Panc1 (cell line): ENCODE measurements at places on chromosomes 7 and 10. TPM values are rescaled to one million over a fixed set of nuclear protein-coding genes. Genes with fewer than 3 reads are reported as not detected.

GRCh38 chr10:79445977-79446757 lies 743 bp upstream of the ZCCHC24 start:
- no peak for DNase-seq
- no peaks in the 10 kb centered on the region; the same call in 1 of the 2 replicates for H3K36me3 ChIP-seq
- peak overlapping the region; percentile 63 for H3K4me3 ChIP-seq

DNA sequence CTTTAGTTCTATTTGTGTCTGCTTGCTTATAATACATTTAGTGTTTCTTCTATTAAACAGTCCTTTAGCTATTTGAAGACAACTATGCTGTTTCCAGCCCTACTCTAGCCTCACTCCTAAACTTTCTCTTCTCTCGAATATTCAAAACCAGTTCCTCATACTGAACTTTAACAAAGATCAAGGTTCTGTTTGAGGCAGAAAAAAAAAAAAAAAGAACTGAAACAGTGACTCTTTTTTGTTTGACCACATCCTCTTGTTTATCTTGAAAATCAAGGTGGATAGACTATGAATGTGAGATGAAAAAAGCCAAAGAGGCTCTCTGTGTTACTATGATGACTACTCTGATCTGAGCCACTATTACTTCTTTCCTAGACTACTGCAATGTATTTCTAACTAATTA lies 154.3 kb downstream of the ZNF365 start:
- DNase-seq, result no peak
- no peaks in the 10 kb centered on the region for H3K36me3 ChIP-seq
- no peak overlapping the region for H3K27ac ChIP-seq
- no peaks in the 10 kb centered on the region for H3K4me1 ChIP-seq
- no peak overlapping the region for H3K4me3 ChIP-seq

DNA sequence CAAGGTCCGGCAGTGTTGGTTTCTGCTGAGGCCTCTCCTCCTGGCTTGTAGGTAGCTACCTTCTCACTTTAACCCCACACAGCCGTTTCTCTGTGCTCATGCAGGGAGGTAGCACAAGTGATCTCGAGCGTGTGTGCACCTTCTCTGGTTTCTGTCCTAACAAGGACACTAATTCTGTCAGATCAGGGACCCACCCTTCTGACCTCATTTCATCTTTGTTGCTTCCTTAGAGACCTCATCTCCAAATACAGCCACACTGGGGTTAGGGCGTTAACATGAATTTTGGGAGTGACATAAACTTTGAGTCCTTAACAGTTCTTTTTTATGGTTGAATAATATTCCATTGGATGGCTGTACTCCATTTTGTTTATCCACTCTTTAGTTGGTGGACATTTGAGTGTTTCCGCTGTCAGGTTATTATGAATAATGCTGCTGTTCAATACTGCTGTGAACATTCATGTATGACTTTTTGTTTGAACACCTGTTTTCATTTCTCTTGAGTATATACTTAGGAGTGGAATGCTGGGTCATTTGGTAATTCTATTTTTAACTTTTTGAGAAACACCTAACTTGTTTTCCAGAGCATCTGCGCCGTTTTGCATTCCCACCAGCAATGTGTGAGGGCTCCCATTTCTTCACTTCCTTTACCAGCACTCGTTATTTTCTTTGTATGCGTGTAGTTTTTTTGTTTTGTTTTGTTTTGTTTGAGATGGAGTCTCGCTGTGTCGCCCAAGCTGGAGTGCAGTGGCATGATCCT lies 57.5 kb downstream of the LCOR start:
- no peaks in the 10 kb centered on the region for H3K36me3 ChIP-seq
- no peak for DNase-seq
- H3K4me1 ChIP-seq, result 0 out of 2 replicates have a peak, but pooled peaks cover 2% of the 10 kb centered on the region
- H3K4me3 ChIP-seq, result no peak overlapping the region
- H3K27ac ChIP-seq, result no peak overlapping the region

GRCh38 chr10:131831561-131831960 lies 69.2 kb upstream of the PPP2R2D start:
- no peak for DNase-seq
- H3K4me1 ChIP-seq, result no peaks in the 10 kb centered on the region
- H3K27ac ChIP-seq, result no peak overlapping the region
- no peak overlapping the region for H3K4me3 ChIP-seq
- peaks cover 4% of the 10 kb centered on the region; the same call in 1 of the 2 replicates for H3K27me3 ChIP-seq

DNA sequence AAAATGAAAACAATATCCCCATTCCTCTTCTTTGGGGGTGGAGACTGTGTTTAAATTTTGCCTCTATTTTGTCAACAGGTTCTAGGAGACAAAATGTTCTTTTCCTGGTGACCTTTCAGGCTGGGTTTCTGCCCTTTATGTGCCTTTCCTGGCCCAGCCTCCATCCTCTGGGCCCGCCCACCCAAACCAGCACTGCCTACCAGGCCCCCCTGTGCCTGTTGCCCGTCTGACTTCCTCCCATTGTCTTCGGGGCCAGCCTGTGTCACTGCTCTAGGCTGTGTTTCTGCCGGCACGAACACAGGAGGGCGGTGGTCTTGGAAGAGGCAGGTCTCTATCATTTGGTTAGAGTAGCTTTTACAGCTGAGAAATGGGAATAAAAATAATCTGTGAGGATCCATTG lies 13.9 kb downstream of the TSPAN14 start:
- H3K27me3 ChIP-seq, result no peaks in the 10 kb centered on the region
- no peak overlapping the region for H3K27ac ChIP-seq
- no peak for DNase-seq
- H3K36me3 ChIP-seq, result no peaks in the 10 kb centered on the region
- H3K4me1 ChIP-seq, result peaks cover 24% of the 10 kb centered on the region
- H3K4me3 ChIP-seq, result no peak overlapping the region

- no peak overlapping the region for H3K27ac ChIP-seq
- H3K36me3 ChIP-seq, result no peaks in the 10 kb centered on the region
- no peak overlapping the region for H3K4me3 ChIP-seq
- no peak for DNase-seq
Observed at GRCh38 chr10:131697476-131698128, 203.2 kb upstream of the PPP2R2D start.

DNA sequence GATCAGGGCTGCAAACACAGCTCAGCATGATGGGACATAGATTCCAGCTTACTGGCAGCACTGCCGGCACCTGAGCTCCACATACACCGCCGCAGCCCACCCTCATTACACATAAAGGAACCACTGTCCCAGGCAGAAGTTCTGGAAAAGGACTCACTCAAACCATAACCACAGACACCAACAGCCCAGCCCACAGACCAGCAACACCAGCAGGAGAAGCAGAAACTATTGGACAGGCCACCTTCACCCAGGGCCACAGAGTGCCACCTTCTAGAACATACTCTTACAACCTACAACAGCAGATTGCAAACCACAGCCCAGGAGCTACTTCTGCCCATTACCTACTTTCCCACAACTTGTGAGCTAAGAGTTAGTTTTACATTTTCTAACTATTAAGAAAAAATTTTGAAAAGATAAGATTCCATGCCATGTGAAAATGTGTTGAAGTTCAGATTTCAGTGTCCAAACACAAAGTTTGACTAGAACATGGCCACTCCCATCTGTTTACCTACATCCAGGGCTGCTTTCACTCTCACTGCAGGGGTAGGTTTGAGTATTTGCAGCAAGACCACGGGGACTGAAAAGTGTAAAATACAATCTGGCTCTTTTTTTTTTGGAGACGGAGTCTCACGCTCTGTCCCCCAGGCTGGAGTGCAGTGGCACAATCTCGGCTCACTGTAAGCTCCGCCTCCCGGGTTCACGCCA lies 153.0 kb downstream of the TNS3 start:
- no peak overlapping the region for H3K4me3 ChIP-seq
- H3K36me3 ChIP-seq, result peaks cover 55% of the 10 kb centered on the region
- H3K27me3 ChIP-seq, result no peaks in the 10 kb centered on the region
- no peak for DNase-seq

GRCh38 chr7:39356172-39356925 lies 209.9 kb upstream of the YAE1 start:
- no peak for DNase-seq
- H3K36me3 ChIP-seq, result no peaks in the 10 kb centered on the region
- H3K27ac ChIP-seq, result no peak overlapping the region
- H3K4me1 ChIP-seq, result peaks cover 7% of the 10 kb centered on the region; the same call in 1 of the 2 replicates
- peaks cover 2% of the 10 kb centered on the region; the same call in 1 of the 2 replicates for H3K27me3 ChIP-seq

DNA sequence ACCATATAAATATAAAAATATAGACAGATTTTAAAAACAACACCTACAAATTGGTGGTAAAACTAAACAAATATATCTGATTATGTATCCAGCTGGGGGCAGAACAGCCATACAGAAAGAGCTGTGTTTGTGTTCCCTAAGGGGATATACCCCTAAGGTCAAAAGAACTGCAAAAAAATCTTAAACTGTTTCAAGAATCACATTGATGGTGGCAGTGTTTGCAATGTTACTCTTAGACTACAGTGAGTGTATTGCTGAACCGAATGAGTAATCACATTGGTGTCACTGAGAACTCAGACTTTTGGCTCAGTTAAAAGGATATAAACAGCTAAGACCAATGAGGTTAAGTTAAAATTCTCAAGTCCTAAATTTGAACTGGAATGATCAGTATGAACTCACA lies 27.1 kb upstream of the PTPRN2 start:
- no peaks in the 10 kb centered on the region for H3K27me3 ChIP-seq
- no peak overlapping the region for H3K27ac ChIP-seq
- H3K36me3 ChIP-seq, result no peaks in the 10 kb centered on the region
- no peaks in the 10 kb centered on the region for H3K4me1 ChIP-seq

- no peaks in the 10 kb centered on the region for H3K36me3 ChIP-seq
- no peaks in the 10 kb centered on the region for H3K27me3 ChIP-seq
- H3K4me3 ChIP-seq, result no peak overlapping the region
- H3K4me1 ChIP-seq, result no peaks in the 10 kb centered on the region; the same call in 1 of the 2 replicates
- DNase-seq, result no peak
Observed at GRCh38 chr7:81845744-81846241, 75.9 kb upstream of the HGF start.

- H3K27ac ChIP-seq, result no peak overlapping the region
- DNase-seq, result no peak
- H3K36me3 ChIP-seq, result no peaks in the 10 kb centered on the region
Observed at GRCh38 chr7:3232228-3232627, 68.8 kb upstream of the SDK1 start.

- peak overlapping the region; percentile 93 for H3K4me3 ChIP-seq
- H3K36me3 ChIP-seq, result no peaks in the 10 kb centered on the region; the same call in 1 of the 2 replicates
- peaks cover 48% of the 10 kb centered on the region for H3K4me1 ChIP-seq
Observed at GRCh38 chr10:72274730-72275350, 1.1 kb downstream of the DDIT4 start.

DNA sequence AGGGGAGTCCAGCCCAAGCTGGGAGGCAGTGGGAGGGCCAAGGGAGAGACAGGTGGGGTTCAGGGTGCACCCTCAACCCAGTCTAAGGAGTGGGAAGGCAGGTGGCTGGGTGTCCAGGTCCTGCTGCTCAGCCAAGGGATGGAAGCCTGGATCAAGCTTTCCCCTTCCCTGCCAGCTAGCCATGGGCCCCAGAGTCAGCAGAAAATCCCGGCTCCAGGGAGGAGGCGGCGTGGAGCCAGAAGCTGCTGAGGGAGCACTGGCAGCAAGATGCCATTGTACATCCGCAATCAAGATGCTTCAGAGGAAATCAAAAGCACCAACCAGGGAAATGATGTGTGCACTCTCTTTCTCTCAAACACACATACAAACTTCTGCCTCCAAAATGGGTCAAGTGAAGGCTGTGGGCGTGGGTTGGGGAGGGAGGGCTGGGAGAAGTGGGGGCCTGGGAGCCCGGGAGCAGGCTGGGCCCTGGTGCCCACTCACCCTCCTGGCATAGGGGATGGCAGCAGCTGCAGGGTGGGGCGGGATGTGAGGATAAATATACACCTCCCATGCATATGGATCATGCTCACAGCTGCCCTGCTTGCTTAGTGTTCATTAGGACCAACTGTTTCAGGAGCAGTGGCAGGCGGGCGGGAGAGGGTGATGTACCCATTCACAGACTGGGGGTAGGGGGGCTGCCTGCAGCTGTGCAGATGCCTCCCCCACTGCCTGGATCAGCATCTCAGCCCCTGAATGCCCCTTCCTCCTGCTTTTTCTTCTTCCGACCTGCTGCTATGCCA lies 24.2 kb downstream of the TRIM8 start:
- no peak overlapping the region for H3K4me3 ChIP-seq
- H3K27ac ChIP-seq, result no peak overlapping the region
- no peaks in the 10 kb centered on the region for H3K36me3 ChIP-seq
- peaks cover 4% of the 10 kb centered on the region; the same call in 1 of the 2 replicates for H3K4me1 ChIP-seq
- no peak for DNase-seq

- H3K4me3 ChIP-seq, result no peak overlapping the region
- H3K27me3 ChIP-seq, result no peaks in the 10 kb centered on the region
- H3K27ac ChIP-seq, result no peak overlapping the region
- H3K4me1 ChIP-seq, result no peaks in the 10 kb centered on the region
- peak; percentile 35 for DNase-seq
Observed at GRCh38 chr7:14191686-14192098, 202.2 kb upstream of the ETV1 start.

DNA sequence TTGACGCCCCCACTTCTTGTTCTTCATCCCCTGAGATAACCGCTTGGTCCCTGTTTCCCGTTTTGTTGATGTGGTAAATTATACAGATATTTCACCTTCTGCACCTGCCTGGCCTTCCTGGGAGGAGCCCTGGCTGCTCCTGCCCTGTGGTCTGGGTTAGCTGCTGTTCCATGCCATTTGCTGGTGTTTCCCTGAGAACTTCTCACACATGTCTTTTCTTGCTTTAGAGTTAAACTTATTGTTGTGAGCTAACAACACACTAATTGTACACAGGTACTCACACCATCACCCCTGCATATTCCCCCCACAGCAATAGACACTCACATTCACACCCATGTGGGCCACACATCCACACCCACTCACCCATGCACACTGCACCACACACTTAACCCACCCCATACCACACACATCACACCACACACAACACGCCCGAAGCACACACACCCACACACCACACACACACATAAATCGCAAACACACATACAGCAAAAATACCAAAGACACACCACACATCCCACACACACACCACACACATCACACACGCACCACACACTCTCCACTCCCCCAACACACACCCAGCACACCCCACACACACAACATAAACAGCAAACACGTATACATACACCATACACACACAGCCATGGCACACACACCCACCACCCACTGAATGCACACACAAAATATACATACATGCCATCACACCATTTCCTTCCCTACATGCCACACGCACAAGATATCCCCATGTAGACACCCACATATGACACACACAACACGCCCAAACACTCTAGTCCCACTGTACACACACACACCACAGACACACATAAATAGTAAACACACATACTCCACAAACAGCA lies 19.4 kb upstream of the ANTXRL start:
- no peaks in the 10 kb centered on the region for H3K27me3 ChIP-seq
- H3K27ac ChIP-seq, result no peak overlapping the region
- no peaks in the 10 kb centered on the region for H3K36me3 ChIP-seq
- DNase-seq, result no peak
- no peak overlapping the region for H3K4me3 ChIP-seq
- H3K4me1 ChIP-seq, result no peaks in the 10 kb centered on the region

DNA sequence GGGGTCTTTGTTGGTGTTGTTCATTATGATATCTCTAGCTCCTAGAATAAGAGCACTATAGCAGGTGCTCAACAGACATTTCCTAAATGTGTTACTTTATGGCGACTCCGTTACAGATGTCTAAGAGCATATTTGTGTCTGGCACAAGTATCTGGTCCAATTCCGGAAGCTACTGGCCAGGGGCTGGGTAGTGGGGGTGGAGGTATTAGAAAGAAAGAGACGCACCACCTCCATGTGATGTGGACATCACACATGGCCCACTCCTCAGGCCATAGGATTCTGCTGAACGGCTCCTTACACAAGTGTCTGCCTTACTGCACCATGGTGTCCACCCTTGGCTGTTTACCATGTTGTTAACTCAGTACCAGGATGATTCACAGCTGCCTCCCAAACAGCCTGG lies 296.8 kb upstream of the MKI67 start:
- no peaks in the 10 kb centered on the region for H3K36me3 ChIP-seq
- H3K4me1 ChIP-seq, result no peaks in the 10 kb centered on the region
- peaks cover 10% of the 10 kb centered on the region for H3K27me3 ChIP-seq

Gene ARHGAP22
- total RNA-seq, result 1.8 TPM

Gene HELLS
- 145 TPM for total RNA-seq

Gene MUC12
- total RNA-seq, result 6.8 TPM

Gene PTF1A
- not detected for total RNA-seq

Gene DNMBP
- 39.3 TPM for total RNA-seq
